ENCODE measurements at places on chromosomes 3 and 15.

- DNase-seq = no peak
These were observed 55.3 kb downstream of the ISL2 start for GRCh38 chr15:76391847-76392246.

- no peak for DNase-seq
These were observed 105.8 kb downstream of the ZBBX start for GRCh38 chr3:167274141-167274874.

DNA sequence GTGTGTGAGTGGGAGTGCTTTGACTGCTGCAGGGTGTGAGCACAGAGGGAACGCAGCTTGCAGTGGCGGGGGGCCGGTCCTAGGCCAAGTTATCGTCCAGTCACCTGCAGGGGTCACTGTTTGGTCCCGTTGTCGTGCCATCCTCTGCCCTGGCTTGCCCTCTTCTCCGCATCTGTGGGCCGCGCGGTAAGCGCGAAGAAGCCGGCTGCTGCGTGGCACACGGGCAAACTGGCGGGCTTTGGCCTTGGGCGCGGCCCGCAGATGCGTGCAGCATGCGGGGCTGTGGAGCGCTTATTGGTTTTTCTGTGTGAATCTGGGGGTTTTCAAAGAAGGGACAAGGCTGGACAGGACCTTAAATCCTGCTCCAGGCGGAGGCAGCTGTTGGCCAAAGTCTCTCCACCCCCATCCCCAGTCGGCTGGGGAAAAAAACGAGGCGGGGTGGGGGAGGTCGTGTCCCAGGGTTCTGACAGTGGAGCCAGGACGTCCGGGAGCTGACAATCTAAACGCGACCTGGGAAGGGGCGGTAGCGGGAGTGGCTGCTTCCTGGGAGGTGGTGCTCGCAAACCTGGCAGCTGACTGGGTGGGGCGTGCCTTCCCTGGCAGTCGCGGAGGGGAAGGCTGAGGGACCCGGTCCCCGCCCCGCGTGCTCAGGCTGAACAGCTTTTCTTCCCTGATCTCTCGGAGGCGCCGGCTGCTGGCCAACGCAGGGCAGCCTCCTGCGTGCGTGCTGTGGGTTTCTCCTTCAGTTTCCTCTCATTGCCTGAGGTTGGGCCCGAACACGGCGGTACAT, 39.7 kb upstream of the VEPH1 start:
- DNase-seq = no peak

DNA sequence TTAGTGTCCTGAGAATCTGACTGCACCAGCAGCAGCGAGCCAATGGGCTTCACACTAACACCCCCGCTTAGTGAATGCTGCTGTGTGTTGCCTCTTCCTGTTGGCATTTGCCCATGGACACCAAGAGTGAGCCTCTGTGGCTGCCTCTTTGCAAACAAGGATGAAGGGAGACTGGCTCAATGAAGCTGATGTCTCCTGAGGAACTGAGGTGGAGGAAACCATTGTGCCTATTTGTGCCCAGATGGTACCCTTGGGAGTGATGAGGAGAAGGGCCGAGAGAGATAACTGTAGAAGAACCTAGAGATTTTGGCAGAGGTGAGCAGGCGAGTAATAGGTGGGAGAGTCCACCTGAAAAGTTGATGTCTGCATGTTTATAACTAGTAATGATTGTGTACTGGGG, 51.2 kb downstream of the IL20RB start:
- no peak for DNase-seq

GRCh38 chr15:80915472-80915871, 74.1 kb downstream of the MESD start:
- no peak for DNase-seq

DNA sequence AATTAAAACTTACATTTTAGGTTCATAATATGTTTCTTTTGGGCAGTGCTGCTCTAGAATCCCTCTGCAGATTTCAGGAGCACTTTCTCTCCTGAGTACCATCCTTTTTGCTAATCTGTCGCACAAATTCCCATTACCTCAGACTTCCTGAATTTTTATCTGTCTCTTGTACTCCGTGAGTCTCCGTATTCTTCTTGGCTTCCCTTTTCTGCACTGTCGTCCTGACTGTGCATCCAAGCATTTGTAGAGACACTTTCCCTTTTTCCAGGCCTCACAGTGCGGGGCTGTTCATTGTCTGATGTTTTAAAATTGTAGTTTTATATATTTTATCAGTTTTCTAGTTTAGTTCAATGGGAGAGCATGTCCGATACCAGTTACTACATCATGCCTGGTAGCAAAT, 27.3 kb downstream of the MEF2A start:
- DNase-seq = no peak

DNA sequence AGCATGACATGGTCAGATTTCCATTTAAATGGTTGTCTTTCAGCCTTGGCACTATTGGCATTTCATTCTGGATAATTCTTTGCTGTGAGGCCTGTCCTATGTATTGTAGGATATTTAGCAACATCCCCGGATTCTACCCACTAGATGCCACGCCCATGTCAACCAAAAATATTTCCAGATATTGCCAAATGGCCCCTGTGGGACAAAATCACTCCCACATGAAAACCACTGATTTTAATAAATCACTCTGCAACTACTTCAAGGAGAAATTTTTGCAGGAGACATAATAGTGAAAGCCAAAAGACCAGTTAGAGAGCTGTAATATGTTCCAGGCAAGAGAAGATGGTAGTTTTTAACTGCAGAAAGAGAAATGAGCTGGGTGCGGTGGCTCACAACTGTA, 55.9 kb upstream of the RARB start:
- no peak for DNase-seq

- no peak for DNase-seq
These were observed 5.0 kb upstream of the PRRT3 start for GRCh38 chr3:9957214-9957613.

- no peak for DNase-seq
These were observed 11.9 kb upstream of the CHRM5 start for GRCh38 chr15:33956397-33956796.

DNA sequence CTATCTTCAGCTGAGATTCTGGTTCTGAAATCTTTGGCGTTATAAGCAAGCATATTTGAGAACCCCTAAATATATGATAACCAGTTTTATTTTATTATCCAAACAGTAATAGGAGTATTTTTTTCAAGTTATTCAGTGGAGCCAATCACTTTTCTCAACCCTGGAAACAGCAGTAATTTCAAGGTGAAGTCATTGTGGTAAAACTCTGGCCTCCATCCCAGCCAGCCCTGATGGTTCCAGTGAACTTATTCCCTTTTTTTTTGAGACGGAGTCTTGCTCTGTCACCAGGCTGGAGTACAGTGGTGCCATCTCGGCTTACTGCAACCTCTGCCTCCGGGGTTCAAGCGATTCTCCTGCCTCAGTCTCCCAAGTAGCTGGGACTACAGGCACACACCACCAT, 545.4 kb upstream of the IL12A start:
- no peak for DNase-seq

GRCh38 chr3:100402891-100403290, 1.6 kb downstream of the LNP1 start:
- DNase-seq = peak; percentile 21

GRCh38 chr15:65413760-65414144, 9.0 kb downstream of the IGDCC4 start:
- no peak for DNase-seq

- no peak for DNase-seq
These were observed 132.3 kb downstream of the KCNAB1 start for GRCh38 chr3:156252656-156253055.

DNA sequence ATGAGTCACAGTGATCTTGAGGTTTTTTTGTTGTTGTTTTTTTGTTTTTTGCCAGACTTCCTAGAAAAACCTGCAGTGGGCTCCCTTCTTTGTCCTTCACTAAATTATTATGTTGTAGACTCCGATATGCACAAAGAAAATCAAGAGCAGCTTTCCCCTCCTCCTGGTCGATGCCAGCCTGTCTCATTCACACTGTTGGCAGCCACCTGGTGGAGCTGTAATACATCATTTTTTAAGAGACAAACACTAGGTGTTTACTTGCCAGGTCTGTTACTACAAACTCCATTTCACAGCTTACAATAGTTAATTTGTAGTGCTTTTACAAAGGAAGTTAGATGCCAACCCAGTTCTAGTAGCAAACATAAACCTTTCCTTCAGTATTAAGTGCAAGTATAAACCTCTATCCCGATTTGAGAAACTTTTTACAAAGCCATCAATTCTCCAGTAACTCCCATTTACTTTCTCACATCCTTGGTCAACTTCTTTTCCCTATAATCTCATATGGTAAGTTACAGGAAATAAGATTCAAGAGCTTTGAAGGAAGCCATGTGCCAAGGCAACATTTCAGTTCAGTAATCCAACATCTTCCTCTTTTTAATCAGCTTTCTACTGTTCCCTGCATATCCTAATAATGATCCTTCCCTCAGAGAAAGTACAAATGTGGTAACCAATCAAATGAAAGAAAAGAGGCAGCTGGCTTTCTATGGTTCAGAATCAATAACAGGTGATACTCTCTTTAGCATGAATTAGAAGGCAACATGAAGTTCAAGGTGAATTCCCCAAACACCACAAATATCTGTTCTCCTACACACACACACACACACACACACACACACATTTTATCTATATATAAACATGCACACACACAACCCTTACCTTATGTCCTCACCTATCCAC, 14.0 kb downstream of the AAGAB start:
- DNase-seq = no peak

GRCh38 chr3:31772758-31773473, 208.1 kb downstream of the OSBPL10 start:
- DNase-seq = no peak

- peak; percentile 39 for DNase-seq
These were observed 1.5 kb downstream of the FSTL1 start for GRCh38 chr3:120449251-120449650.

GRCh38 chr3:99145031-99145430, 243.5 kb upstream of the DCBLD2 start:
- DNase-seq = no peak

GRCh38 chr15:80584561-80584964, 110.5 kb upstream of the ABHD17C start:
- no peak for DNase-seq

DNA sequence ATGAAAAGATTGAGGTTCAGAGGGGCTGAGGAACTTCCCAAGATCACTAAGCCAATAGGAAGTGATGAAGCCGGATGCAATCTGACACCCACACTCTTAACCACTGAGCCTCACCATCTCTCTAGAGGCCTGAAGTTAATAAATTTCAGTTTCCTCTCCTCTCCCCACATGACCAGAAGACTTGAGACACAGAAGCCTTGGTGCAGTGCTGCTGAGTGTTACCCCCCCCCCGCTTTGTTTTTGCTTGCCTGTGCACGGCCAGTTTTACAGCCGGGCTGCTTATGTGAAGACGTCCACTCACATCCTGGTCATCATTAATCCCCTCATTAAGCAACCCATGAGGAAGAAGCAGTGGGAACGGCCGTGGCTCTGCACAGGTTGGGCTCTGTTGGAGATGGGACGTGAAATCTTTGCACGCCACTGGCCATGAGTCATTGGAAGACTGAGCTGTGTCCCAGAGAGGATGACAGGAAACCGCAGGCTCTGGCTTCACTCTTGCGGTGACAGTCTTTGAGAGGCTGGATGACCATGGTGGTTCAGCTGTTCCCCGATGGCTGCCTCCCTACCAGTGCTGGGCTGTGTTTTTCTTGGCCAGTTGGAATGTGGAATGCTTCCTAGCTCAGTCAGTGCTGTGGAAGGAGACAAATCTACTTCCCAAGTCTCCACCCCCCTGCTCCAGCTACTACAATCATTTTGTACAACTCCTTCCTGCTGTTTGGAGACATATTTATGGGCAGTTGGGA, 232.6 kb upstream of the LRTM1 start:
- peak; percentile 100 for DNase-seq

DNA sequence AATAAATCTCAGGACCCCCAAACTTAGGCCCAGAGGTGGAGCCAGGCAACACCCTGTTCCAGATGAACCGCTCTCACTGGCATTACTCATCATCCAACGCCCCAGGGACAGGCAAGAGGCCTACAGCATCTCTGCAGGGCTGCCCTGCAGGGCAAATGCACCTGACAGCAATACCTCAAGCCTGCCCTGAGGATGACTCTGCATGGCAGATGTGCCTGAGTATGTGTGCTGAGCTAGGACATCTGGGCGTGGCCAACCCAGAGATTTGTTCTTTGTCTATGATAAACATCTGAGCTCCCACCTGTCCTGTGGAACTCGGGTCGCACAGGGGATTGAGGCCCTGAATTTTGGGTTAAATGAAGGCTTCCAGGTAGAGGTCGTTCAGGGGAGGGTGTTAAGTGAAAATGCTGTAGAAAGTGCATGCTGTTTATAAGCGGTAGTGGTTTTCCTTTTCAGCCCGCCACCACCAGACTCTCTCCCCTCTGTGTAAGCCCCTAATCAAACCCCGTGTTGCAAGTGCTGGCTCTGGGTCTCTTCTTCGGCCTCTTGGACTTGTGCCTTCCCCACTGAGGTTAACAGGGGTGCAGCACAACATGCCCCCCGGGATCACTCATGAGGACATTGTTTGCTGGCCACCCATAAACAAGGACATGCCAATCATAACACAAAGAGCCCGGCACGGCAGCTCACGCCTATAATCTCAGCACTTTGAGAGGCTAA, 92.3 kb downstream of the ATP10A start:
- DNase-seq = no peak

DNA sequence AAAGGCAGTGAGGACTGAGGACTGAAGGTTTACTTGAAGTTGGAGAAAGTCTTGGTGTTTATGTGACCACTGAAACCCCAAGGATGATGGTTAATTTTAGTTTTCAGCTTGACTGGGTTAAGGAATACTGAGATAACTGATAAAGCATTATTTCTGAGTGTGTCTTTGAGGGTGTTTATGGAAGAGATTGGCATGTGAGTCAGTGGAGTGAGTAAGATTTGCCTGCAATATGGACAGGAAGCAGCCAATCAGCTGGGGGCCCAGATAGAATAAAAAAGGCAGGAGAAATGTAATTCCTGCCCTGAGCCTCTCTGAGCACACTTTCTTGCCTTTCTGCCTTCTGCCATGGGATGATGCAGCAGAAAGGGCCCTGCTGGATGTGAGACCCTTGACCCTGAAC, 92.4 kb downstream of the KBTBD8 start:
- DNase-seq = peak; percentile 70

DNA sequence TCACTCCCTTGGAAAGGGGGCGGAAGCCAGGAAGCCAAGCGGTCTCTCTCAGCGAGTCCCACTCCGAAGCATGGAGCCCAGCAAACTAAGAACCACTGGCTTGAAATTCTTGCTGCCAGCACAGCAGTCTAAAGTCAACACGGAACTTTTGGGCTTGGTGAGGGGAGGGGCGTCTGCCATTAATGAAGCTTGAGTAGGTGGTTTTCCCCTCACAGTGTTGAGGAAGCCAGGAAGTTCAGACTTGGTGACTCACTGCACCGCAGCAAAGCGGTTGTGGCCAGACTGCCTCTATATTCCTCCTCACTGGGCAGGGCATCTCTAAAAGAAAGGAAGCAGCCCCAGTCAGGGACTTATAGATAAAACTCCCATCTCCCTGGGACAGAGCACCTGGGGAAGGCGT, 665.4 kb upstream of the CBLB start:
- DNase-seq = peak; percentile 86

- no peak for DNase-seq
These were observed 54.8 kb upstream of the CTSH start for GRCh38 chr15:78999636-79000035.

- no peak for DNase-seq
These were observed 23.5 kb upstream of the PAQR5 start for GRCh38 chr15:69275074-69275670.

Data from RCC 7860 (cell line).